Hepatic stellate cell (primary cell): ENCODE measurements at places on chromosomes 7 and 10.
A peak's percentile ranks its signal among the peaks of the same experiment; 100 is the strongest.

GRCh38 chr10:54940418-54940817, 139.4 kb upstream of the PCDH15 start:
- DNase-seq, result no peak

GRCh38 chr7:127683776-127684681, 32.0 kb downstream of the SND1 start:
- DNase-seq, result no peak

DNA sequence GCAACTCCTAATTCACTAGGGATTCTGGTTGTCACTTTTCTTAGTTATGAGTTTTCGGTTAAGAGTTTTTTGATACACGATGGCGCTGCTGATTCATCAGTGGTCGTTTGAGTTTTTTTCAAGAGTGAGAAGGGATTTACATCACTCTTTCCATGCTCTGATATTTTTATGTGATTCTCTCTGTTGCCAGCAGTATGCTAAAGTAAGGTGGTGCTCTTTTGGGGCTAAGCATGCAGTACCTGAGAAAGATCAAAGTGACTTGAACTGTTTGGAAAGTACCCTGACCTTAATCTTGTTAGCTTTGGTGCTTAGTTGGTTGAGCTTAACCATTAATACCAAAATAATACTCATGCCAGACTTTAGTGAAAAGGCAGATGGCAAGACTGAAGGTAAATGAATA, 28.1 kb downstream of the STAMBPL1 start:
- no peak for DNase-seq

- DNase-seq, result peak; percentile 75
Observed at GRCh38 chr7:128833148-128833945, 3.1 kb downstream of the FLNC start.

GRCh38 chr7:113367041-113367586, 248.8 kb upstream of the SMIM30 start:
- no peak for DNase-seq

DNA sequence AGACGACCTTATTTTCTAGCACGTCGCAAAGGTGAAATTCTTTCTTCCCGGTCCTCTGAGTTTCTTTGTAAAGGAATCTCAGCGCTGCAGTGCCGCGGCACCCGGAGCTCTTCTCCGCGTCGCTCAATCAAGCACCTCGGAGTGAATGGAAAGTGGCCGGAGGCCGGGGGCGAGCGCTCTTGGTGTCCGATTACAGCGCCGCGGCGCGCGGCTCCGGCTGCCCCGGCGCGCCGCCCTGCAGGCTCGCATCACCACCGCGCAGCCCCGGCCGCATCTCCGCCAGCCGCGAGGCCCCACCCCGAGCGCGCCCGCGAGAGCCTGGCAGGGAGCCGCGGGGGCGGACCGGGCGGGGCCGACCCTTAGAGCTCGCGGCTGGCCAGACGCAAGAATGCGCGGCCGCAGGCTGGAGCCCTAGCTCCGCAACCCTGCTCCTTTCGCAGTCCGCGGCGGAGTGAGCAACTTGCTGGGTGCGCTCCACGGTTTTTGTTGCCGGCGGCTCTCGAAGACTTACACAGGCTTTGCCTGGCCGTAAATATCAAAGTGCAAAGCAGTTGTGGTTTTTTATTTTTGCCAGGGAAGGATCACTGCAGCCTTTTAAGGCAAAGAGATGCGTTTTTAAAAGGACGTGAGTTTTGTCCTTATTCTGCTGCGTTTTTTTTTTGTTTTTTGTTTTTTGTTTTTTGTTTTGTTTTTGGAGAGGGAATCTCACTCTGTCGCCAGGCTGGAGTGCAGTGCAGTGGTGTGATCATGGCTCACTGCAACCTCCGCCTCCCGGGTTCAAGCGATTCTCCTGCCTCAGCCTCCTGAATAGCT, at the start of gene SEMA3C:
SEMA3C (minus strand) TSS at position 143 of the 813 bp plus-strand sequence. CDS start 2,270 bp downstream, outside the sequence.
- DNase-seq, result peak; percentile 83

- DNase-seq, result no peak
Observed at GRCh38 chr7:46859963-46860475, 721.9 kb downstream of the TNS3 start.

DNA sequence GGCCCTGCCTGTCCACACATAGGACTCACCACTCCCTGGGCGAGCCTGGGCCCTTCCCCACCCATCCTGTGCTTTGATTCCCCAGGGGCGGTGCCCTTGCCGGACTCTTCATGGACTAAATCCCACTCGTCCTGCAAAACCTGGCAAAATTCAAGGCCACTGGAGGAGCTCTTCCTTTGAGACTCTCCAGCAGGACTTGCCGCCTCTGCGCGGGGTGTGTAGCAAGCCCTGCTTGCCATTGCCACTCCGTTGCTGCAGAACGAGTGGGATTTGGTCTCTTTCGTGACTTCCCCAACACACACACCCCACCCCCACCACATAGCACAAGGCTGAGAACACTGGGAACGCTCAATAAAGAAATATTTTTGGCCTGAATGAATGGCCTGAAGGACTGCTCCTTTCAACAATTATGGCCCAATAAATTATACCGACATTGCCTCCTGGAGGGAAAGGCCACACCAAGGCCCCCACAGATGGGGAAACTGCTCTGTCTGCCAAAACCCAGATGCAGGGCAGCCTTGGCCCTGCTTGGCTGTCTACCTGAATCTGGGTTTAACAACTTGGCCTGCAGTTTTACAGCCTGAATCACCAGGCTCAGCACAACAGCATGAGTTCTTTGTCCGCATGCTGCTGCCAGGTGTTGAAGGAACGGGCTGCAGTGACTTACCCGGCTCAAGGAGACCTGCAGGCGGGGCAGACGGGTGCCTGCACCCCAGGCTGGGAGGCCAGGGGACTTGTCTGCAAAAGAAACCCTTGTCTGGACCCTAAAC, 72.8 kb upstream of the KAT6B start:
- no peak for DNase-seq
